ENCODE measurements at places on chromosomes 12 and 14.

DNA sequence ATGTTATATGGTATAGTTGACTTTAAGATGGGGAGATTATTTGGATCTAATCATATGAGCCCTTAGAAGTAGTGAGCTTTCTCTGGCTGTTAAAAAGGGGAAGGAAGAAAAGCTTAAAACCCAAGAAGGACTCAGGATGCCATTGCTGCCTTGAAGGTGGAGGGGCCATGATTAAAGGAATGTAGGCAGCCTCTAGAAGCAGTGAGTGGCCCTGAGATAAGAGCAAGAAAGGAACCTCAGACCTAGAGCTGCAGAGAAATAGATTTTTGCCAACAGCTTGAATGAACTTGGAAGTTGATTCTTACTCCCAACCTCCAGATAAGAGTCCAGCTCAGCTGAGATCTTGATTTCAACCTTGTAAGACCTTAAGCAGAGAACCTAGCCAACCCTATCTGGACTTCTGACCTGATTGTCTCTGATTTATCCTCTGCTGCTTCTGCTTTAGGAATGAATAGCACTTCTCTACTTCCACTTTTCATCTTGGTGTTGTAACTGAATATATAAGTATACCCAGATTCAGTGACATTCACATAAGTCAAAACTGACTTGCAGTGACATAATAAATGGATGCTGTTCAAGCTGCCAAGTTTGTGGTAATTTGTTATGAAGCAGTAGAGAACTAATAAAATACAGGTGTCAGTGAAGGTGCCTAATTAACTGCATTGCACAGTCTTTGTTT is 33.5 kb downstream of the RAD51B start:
- DNase-seq: peak; percentile 48

- DNase-seq: peak; percentile 49
Observed at GRCh38 chr12:130825771-130826150, 13.3 kb downstream of the STX2 start.

GRCh38 chr14:104931771-104932675 is 7.3 kb downstream of the PLD4 start:
- no peak for DNase-seq

GRCh38 chr12:109352184-109352583 is 4.5 kb downstream of the MYO1H start:
- DNase-seq: no peak

DNA sequence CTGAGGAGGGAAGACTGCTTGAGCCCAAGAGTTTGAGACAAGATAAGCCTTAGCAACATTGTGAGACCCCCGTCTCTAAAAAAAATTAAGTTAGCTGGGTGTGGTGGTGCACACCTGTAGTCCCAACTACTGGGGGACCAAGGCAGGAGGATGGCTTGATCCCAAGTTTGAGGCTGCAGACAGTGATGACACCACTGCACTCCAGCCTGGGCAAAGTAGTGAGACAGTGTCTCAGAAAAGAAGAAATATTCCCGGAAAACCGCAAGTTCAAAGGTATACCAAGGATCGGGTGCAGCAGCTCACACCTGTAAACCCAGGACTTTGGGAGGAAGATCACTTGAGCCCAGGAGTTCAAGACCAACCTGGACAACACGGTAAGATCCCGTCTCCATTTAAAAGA is 5.8 kb downstream of the PTGES3 start:
- no peak for DNase-seq

GRCh38 chr12:95623554-95624170 is 72.4 kb upstream of the USP44 start:
- DNase-seq: peak; percentile 61

DNA sequence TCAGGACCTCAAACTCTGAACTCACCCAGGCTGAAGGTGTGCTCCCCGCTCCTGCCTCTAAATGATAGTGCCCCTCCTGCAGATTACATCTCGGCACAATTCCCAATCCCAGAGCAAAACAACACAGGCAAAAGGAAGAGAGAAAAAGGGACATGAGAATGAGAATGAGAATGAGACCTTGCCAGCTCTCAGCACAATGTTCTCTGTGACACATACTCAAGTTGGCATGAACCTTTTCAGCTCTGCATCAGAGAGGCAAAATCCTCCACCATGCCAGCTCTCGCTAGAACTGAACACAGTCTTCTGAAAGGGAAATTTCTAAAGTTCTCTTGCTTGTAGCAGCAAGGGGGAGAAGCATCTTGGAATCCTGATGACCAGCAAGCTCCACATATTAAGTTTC is 84.6 kb downstream of the KSR2 start:
- DNase-seq: no peak

DNA sequence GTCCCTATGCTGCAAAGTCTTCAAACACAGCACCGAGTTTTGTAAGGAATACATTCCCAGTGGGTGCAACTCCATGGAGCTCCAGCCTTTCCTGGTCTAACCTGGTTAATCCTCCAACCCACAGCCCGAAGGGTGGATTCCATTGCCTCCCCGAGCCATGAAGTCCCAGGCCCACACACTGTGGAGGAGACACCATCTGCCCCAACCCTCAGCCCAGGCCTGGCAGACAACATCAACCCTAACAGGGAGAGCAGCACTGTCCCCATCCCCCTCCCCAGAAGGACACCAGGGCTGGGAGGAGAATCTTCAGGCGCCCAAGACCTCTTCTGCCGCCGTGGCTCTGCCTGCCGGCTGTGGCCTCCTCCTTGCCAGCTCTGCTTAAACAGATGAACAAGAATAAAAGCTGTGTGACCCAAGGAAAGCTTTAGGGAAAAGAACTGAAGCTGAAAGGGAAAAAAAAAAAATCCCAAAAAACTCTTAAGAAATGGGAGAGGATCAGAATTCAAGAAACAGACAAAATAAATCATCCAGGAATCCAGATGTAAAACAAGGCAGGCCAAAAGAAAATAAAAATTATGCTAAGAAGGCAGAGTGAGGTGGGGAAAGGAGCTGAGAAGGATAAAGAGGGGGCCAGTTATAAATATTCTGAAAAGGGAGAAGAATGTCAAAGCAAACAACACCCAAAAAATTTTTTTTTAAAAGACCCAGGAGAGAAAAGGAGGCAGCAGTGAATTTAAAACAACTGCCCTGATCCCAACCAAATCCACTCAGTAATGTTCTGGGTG is 16.0 kb upstream of the ZFP36L1 start:
- no peak for DNase-seq

DNA sequence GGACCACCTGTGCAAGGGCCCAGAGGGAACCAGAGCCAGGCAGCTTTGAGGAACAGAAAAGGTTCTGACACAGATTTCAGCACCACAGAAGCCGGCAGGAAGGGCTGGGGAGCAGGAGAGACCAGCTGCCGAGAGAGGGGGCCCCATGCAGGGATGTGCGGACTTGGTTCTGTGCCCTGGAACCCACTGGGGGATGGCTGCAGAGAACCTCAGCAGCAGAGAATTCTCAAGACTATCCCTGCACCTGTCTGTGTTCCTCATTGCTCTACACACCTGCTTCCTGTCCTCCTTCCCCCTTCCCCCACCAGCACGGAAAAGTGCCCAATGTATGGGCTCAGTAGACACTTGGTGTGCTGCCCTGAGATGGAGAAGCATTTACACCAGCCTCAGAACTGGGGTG is 3.2 kb downstream of the SERPINA9 start:
- no peak for DNase-seq

DNA sequence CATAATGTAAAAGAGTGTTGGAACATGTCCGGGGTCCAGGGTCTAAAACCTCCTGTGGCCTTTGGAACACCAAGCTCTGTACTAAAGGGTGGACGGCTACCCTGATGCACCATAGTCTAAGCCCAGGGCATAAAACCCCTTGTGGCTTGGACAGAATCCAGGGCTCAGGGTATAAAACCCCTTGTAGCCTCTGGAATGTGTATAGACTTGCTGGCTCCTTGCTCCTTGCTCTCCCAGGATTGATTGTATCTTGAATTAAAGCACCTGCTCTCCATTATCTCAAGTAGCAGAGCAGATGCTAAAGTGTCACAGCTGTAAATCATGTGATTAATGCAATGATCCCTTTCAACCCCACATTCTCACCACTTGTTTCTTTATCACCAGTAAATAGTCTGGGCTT is 556.5 kb downstream of the LRFN5 start:
- DNase-seq: no peak

DNA sequence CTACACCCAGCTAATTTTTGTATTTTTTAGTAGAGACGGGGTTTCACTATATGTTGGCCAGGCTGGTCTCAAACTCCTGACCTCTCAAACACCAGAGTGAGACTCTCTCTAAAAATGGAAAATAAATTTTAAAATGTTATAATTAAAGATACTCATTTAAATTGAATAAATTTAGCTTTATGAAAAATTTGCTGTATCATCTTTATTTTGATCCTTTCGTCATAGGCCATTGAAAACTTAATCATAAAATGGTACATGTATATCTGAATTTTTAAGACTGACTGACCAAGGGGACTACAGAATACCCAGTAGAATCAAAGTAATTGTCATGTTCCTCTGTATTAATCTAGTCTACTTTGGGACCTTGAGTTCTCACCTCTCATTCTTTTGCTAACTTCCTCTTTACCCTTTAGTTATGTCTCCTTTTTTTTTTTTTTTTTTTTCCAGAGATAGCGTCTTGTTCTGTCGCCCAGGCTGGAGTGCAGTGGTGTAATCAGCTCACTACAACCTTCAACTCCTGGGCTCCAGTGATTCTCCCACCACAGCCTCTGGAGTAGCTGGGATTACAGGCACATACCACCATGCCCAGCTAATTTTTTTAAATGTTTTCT is 9.5 kb downstream of the RAB5B start:
- DNase-seq: peak; percentile 81

GRCh38 chr12:106118381-106119130 is 20.2 kb downstream of the NUAK1 start:
- no peak for DNase-seq

DNA sequence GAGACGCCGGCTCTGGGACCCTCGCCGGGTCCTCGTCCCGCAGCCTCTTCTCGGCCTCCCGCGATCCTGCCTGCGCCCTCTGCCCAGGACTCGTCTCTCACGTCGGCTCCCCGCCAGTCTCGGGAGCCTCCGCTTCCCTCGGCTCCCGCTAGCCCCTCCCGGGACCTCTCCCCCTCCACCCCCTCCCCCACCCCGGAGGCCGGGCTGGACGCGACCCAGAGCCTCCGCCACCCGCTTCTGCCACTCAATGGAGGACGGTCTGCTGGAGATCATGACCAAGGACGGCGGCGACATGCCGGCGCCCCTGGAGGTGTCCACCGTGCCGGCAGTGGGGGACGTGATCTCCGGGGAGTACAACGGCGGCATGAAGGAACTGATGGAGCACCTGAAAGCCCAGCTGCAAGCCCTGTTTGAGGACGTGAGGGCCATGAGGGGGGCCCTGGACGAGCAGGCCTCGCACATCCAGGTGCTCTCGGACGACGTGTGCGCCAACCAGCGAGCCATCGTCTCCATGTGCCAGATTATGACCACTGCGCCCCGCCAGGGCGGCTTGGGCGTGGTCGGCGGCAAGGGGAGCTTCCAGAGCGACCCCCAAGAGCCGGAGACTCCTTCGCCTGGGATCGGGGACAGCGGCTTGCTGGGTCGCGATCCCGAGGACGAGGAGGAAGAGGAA is 568 bp downstream of the CCDC184 start:
- no peak for DNase-seq

GRCh38 chr12:104496336-104496735 is 39.6 kb downstream of the CHST11 start:
- DNase-seq: no peak

- DNase-seq: no peak
Observed at GRCh38 chr14:74604911-74605310, 7.1 kb downstream of the LTBP2 start.

GRCh38 chr12:26044007-26044394 is 80.8 kb downstream of the BHLHE41 start:
- no peak for DNase-seq
